ENCODE measurements at places on chromosomes 1 and 21.

DNA sequence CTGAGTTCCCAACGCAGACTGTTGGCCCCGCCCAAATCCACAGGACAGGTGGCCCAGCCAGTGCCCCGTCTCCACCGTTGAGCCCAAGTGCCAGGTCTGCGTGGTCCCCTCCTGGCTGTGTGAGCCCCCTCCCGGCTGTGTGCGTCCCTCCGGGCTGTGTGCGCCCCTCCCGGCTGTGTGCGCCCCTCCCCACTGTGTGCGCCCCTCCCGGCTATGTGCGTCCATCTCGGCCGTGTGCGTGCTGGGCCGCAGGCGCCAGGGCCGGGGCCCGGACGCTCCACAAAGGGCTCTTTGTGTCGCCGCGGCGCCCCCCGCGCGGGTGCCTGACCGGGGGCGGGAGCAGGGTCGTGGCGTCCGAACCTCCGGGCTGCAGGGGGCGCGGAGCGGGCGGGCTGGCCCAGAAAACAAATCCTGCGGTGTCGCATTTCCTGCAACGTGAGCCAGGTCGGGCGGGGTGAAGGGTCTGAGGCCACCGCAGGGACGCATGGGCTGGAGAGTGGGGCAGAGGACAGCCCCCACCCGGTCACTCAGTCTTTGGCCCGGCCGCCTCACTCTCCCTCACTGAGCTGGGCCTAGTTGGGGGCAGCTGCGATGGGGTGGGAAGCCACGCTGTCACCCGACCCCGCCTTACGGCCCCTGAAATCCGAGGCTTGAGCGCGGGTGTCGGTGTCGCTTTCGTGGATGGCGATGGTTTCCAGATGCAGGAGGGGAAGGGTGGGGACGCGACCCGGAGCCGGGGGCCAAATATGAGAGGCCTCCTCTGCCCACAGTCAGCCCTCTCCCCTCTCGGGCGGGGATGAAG, 18.8 kb downstream of the TNFRSF25 start:
- no peak for DNase-seq

- no peak for DNase-seq
These were observed 32.3 kb downstream of the HHAT start for GRCh38 chr1:210360852-210361477.

- no peak for DNase-seq
These were observed 4.2 kb downstream of the GLIS1 start for GRCh38 chr1:53734650-53735211.

- no peak for DNase-seq
These were observed 101.0 kb downstream of the MRPL39 start for GRCh38 chr21:25506261-25506660.

GRCh38 chr1:76068953-76069561, 5.5 kb upstream of the ST6GALNAC3 start:
- no peak for DNase-seq

DNA sequence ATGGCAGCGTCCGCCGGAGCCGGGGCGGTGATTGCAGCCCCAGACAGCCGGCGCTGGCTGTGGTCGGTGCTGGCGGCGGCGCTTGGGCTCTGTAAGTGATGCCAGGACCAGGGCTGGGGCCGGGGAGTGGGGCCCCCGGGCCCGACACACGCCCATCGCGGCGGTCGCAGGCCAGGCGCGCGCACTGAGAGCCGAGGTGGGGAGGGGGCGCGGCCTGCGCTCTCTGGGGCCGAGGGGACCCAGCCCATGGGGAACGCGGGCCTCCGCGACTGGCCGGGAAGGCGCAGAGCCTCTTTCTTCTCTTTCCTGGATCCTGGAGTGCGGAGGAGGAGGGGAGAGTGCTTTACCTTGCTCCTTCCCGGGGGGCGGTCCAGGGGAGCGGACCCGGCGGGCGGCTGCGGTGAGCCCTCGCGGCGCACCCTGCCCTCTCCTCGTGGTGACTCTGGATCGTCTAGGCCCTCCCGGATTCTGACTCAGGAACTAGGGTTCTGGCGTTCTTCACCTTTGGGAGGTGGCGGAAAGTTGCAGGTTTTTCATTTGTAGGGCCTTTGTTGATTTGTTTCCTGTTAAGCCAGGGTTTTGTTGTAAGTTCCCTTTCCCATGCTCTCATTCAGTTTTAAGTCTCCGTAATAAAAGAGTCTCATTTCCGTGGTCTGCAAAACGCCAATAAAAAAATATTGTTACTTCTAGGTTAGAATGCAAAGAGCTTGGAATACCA, 529 bp downstream of the MPZL1 start:
- no peak for DNase-seq

- DNase-seq: no peak
These were observed 113.9 kb upstream of the USP24 start for GRCh38 chr1:55329091-55329490.

DNA sequence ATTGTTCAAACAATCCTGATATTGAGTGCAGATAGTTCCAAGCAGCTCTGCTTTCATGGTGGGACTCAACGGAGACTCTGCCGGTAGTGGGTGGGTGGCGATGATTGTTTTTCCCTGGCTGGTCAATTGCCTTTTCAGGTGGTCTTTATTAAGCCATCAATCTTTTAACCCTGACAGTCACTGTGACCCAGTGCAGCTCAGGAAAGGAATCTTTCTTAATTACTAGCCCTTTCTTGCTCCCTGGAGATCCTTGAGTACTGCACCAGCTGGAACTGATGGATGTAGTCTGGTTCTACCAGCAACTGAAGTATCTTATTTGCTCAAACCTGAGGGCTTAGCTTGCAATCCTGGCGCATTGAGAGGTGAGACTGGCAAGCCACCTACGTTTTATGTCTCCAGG, 196.4 kb downstream of the PLPP3 start:
- no peak for DNase-seq

DNA sequence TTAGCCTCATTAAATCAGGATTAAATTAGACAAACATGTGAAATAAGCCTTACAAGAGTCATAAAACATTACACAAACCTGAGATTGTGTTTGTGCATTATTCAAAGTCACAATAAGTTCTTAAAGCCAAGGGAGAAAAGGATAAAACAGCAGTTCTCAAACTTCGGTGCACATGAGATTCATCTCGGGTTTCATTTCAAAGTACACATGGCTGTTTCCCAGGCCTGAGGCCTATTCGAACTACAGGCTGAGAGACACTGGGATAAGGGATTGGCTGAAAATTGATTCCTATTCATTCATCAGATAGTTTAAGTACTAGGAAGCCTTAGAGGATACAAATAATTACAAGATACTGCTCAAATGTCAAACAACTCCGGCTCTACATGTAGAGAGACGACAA, 35.9 kb upstream of the PROX1 start:
- no peak for DNase-seq

DNA sequence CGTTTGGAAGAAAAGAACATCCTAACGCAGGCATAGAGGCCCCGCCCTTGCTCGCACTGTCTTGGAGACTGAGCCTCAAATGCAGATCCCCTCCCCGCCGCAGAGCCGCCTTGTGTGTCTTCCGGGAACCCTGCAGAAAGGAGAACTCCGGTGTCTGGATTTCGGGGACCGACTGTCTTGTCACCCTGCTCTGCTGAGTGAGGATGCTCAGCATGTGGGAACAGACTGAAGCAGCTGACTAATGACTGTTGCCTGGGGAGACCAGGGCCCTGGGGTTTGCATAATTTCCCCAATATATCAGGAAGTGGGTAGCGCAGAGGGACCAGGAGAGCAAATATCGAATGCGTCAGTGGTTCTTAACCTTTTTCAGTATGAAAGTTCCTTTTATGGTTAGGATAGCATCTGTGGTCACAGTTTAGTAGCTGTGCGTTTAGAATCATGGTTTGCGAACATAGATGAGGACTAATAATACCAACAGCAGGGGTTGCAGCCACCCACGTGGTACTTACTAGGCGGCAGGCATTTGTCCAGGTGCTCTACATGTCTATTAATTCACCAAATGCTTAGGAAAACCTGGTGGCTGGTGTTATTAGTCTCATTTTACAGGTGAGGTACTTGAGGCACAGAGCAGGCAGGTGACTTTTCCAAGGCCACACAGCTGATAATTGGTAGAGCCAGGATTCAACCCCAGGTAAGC, 14.3 kb downstream of the GPR137B start:
- no peak for DNase-seq

DNA sequence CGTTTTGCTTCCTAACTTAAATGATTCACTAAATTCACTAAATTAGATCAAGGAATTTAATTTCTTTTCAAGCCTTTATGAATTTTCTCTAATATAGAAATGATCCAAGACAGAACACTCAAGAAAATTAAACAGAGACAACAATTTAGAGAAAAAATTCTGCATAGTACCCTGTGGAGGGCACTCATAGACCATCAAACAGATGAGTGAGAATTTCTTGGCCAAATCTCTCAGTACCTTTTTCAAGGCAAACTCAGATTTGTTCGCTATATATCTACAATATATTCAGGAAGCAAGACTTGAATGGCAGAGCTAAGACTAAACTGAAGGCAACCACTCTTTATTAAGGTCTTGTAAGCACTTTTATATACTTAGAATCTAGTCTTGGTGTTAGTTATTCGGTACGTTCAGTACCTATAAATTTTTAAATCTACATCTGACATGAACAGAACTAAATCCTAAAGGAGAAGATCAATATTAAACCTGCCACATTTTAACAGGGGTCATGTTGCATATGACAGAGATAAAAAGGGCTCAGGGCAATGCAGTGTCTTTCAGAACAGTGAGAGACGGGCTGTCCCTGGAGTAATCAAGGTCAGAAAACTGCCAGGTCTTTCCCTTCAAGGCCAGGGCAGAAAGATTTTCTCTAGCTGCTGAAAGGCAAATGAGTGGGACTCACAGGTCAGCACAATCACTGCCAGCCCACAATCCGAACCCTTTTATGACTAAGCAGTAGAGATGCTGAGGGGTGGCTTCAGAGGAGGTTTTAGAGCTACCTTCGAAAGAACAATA, 118.8 kb upstream of the TMPRSS15 start:
- DNase-seq: no peak

DNA sequence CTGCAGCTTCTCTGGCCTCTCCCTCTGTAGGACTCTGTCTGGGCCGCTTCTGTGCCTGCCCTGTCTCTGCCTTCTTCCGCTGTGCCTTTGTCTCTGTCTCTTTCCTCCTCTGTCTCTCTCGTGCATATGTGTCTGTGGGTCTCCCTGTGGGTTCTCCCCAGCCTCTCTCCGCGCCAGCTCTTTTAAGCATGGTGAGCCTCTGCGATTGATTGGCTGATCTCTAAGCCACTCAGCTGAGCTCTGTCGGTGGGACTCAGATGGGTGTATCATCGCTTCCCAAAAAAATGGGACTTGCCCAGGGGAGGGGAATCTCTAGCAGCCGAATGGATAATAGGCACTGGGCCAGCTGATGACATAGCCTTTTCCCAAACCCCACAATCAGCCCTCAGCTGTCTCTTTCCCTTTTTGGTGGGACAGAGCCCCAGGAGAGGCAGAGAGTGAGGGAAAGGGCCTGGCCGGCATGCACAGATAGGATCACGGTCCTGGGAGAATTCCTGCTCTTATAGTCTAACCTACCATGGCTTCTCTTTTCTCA, at the start of gene ADAMTS4:
Gene ADAMTS4 (minus strand): TSS at position 158 of the 535 bp plus-strand sequence. CDS start 427 bp downstream, outside the sequence.
- no peak for DNase-seq

GRCh38 chr1:242065813-242066212, 66.9 kb upstream of the MAP1LC3C start:
- no peak for DNase-seq

- no peak for DNase-seq
These were observed 7.2 kb upstream of the MPZL1 start for GRCh38 chr1:167714439-167715156.

- DNase-seq: no peak
These were observed 969 bp upstream of the RIPK4 start for GRCh38 chr21:41767606-41768436.

GRCh38 chr1:98049370-98050135, 128.7 kb upstream of the DPYD start:
- DNase-seq: no peak

- DNase-seq: no peak
These were observed 64.6 kb downstream of the CAPN2 start for GRCh38 chr1:223776826-223777454.

DNA sequence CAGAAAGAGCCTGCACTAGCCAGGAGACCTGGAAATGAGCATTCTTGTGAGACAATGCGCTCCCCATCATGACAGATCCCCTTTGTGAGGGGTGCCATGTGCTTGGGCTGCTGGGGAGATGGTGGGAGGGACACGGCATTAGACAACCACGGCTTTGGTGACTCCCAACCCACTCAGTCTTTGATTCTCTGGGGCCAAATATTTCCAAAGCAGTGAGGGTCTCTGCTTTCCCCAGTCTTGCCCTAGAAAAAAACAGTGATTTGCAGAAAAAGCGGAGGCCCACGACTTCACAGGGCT, 10.2 kb downstream of the SLC45A3 start:
- no peak for DNase-seq

- no peak for DNase-seq
These were observed 27.5 kb upstream of the SLC44A3 start for GRCh38 chr1:94792473-94793295.

DNA sequence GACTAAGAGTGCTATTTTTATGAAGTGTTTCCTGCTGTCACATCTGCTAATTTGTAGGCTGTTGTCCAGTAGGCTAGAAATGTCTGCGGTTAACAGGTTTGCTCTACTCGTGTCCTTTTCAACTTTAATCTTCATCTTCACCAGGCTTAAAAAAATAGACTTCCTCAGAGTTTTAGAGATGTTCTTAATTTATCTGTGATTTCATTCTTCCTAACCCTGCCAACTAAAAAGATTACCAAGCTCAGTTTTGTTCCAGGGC, 66.8 kb downstream of the SASS6 start:
- DNase-seq: no peak

DNA sequence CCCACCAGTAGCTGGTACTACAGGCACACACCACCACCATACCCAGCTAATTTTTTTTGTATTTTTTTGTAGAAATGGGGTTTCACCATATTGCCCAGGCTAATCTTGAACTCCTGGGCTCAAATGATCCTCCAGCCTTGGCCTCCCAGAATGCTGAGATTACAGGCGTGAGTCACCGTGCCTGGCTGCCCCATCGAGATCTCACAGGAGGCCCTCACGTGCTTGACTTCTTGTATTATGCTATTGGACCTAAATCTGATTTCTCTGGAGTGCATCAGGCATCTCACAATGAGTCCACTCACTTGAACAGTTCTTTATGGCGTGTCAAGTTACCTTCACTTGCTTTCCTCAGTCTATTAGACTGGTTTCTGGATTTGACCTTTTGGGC, 9.3 kb upstream of the RSRP1 start:
- DNase-seq: no peak

DNA sequence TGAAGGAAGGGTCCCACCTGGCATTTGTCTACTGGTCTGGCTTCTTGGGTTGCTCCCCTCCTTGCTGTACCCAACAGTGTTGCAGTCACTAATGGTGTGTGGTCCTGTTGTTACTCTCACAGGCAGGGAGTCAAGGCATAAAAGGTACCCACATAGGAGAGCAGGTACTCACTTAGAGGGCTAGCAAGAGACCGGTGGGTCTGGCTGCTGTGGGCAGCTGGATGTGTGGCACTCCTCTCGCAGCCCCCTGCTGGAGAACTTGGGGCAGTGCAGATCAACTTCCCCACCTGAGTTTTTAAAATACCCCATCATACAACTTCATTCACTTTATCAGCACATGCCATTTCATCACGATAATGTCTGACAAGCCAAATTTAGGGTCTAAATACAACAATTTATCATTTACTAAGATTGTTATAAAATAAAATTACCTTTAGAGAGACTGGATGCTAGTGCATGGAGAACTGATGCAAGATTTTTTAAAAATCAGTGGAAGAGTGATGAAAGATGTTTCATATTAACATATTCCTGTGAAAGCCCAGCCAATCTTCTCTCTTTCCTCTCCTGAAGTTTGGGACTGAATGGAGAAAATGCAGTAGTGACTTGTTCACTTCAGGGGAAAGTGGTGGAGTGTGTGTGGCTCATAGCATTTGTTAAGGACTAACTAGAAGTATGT, 42.8 kb downstream of the ACP6 start:
- DNase-seq: no peak
